ENCODE measurements at places on chromosomes 4 and X. TPM values are rescaled to one million over a fixed set of nuclear protein-coding genes. Genes with fewer than 3 reads are reported as not detected.

The USP11 gene
- total RNA-seq: 24.0 TPM

The SPANXB1 gene
- total RNA-seq: not detected

The NEUROG2 gene
- not detected for total RNA-seq

The ALPK1 gene
- 55.3 TPM for total RNA-seq

The BRS3 gene
- not detected for total RNA-seq

The CSN1S1 gene
- not detected for total RNA-seq

The TMEM144 gene
- 0.69 TPM for total RNA-seq

The TMPRSS11A gene
- not detected for total RNA-seq

The ACOX3 gene
- total RNA-seq: 34.4 TPM

The KLB gene
- not detected for total RNA-seq

The FDCSP gene
- total RNA-seq: not detected

The FAM47A gene
- not detected for total RNA-seq

The ZCCHC4 gene
- total RNA-seq: 12.7 TPM

The GLRB gene
- total RNA-seq: not detected

The HSFX2 gene
- not detected for total RNA-seq

The RAB33B gene
- 9.6 TPM for total RNA-seq

The SASH3 gene
- 103 TPM for total RNA-seq

The USP17L13 gene
- not detected for total RNA-seq

The AFM gene
- total RNA-seq: not detected

The GABRA4 gene
- total RNA-seq: not detected

The CCDC149 gene
- not detected for total RNA-seq

The CPLX1 gene
- total RNA-seq: 0.50 TPM

The GAGE12E gene
- total RNA-seq: not detected

The MAGT1 gene
- total RNA-seq: 43.2 TPM

The FMR1 gene
- total RNA-seq: 42.2 TPM

The BRCC3 gene
- 29.1 TPM for total RNA-seq

The OPRPN gene
- total RNA-seq: not detected

The PPP4R3C gene
- not detected for total RNA-seq

The TMEM271 gene
- total RNA-seq: not detected

The XG gene
- total RNA-seq: 0.34 TPM

The SAGE1 gene
- total RNA-seq: not detected

The TBC1D1 gene
- 39.0 TPM for total RNA-seq

The HERC5 gene
- total RNA-seq: 26.9 TPM

The PHEX gene
- 0.19 TPM for total RNA-seq

The PUDP gene
- total RNA-seq: 22.1 TPM

The CXCL1 gene
- total RNA-seq: not detected

The CENPE gene
- 50.2 TPM for total RNA-seq

Data from activated T-helper 17 cell treated with anti-CD3 and anti-CD28 coated beads, Interleukin-2, amount 50 U/mL, for 72 hours (primary cell).